Activated naive CD8-positive, alpha-beta T cell treated with anti-CD3 and anti-CD28 coated beads, Interleukin-2, amount 10 ng/mL, durations not matched to agents 7 days and 5 days (primary cell): ENCODE measurements at places on chromosomes 6 and 20. TPM values are rescaled to one million over a fixed set of nuclear protein-coding genes. Genes with fewer than 3 reads are reported as not detected.

DNA sequence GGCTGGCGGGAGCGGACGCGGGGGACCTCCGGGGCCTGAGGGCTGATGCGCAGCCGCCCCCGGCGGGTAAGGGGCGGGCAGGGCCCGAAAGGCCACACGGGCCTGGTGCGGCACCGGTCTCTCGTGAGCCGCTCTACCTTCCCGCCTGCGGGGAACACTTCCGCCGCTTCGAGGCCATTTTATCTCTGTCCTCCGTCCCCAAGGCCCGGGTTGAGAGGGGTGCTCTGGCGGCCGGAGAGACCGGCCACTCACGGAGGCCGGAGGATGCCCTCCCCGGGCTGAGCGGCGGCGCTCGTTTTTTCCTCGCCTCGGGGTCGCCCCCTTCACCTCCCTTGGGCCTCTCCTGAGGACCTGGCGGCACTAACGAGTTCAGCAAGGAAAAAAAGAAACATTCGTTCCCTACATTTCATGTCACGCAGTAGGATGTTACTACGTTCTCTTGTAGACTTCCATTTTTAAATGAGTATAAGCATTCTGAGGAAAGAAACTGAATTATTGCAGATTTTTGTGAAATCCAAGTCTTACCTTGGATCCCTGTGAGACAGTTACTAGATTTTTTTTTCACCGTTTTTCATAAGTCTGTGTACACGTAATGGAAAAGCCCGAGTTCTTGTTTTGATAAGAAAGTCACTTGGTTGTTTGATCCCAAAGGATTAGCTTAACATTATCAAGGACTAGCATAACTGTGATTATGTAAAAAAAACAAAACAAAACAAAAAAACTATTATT lies 575 bp downstream of the WTAP start:
- DNase-seq: no peak
- H3K4me1 ChIP-seq: peaks cover 33% of the 10 kb centered on the region
- no peaks in the 10 kb centered on the region for H3K27me3 ChIP-seq
- H3K27ac ChIP-seq: peak overlapping the region; percentile 92

DNA sequence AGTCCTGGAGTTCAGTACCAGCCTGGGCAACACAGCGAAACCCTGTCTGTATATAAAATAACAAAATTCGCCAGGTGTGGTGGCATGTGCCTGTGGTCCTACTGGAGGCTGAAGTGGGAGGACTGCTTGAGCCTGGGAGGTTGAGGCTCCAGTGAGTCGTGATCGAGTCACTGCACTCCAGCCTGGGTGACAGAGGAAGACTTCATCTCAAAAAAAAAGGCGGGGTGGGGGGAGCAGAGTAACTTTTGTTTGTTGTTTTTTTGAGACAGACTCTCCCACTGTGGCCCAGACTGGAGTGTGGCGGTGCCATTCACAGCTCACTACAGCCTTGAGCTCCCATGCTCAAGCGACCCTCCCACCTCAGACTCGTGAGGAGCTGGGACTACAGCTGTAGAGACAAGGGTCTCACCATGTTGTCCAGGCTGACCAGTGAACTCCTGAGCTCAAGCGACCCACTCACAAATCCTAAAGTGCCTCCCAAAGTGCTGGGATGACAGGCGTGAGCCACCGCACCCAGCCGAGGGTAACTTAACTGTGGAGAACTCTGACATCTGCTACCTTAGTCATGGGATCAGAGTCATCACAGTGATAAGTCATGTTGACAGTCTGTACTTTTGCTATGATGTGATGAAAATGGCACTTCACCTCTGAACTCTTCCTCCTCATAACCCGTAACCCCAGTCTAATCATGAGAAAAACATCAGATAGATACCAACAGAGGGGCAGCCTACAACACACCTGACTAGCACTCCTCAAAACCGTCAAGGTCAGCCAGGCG lies 16.5 kb downstream of the PEDS1 start:
- peak overlapping the region; percentile 20 for H3K27ac ChIP-seq
- no peak overlapping the region for H3K4me3 ChIP-seq
- peaks cover 2% of the 10 kb centered on the region for H3K4me1 ChIP-seq
- no peaks in the 10 kb centered on the region for H3K27me3 ChIP-seq
- H3K36me3 ChIP-seq: peaks cover 12% of the 10 kb centered on the region
- DNase-seq: no peak

COL11A2 gene
- 1.1 TPM for total RNA-seq

ZNF512B gene
- 15.4 TPM for total RNA-seq

DNA sequence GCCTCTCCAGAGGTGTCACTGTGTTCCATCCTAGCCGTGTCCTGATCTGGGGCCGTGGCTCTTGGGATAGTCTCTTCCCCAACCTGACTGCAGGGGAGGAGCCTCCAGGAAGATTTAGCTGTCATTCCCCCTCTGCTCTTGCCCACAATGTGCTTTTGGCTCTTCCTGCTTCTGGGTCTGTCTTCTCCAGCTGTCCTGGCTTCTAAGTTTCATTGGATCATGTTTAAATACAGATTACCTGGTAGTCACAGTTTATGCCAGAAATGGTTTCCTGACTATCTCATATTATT lies 139.1 kb downstream of the ZDHHC14 start:
- no peak overlapping the region for H3K4me3 ChIP-seq
- H3K27me3 ChIP-seq: no peaks in the 10 kb centered on the region
- H3K27ac ChIP-seq: no peak overlapping the region
- no peak for DNase-seq
- peaks cover 7% of the 10 kb centered on the region for H3K4me1 ChIP-seq

- peaks cover 4% of the 10 kb centered on the region for H3K27me3 ChIP-seq
- H3K27ac ChIP-seq: no peak overlapping the region
- no peak for DNase-seq
- H3K4me3 ChIP-seq: no peak overlapping the region
Measured at GRCh38 chr20:1841554-1842140, 53.6 kb upstream of the SIRPA start.

- no peaks in the 10 kb centered on the region for H3K27me3 ChIP-seq
- DNase-seq: no peak
- H3K4me1 ChIP-seq: peaks cover 9% of the 10 kb centered on the region
Measured at GRCh38 chr20:35387334-35387733, 24.4 kb downstream of the UQCC1 start.

DNA sequence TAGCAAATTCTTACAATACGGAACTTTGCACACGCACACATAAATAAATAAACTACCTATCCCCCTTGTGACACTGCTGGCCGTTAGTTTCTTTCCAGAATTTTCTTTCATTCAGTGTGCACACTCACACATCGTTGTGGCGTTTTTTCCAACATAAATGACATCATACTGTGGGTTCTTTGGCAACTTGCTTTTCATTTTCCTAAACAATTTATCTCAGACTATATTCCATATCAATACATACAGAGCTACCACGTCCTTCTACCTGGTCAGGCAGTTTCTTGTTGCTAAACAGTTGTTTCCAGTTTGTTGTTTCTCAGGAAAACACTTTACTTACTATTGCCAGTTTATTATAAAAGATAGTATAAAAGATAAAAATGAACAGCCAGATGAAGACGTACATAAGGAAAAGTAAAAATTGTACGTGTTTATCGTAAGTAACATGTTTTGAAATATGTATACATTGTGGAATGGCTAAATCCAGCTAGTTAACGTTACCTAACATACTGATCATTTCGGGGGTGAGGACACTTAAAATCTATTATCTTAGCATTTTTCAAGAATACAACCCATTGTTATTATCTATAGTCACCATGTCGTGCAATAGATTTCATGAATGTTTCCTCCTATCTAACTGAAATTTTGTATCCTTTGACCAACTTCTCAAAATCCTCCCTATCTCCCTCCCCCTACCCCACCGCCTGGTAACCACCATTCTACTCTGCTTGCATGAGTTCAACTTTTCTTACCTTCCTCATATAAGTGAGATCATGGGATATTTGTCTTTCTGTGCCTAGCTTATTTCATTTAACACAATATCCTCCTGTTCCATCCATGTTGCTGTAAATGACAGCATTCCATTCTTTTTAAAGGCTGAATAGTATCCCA lies 1.2 kb upstream of the TP53RK start:
- no peaks in the 10 kb centered on the region for H3K27me3 ChIP-seq
- peak overlapping the region; percentile 52 for H3K4me3 ChIP-seq

IRF4 gene
- total RNA-seq: 94.2 TPM

DNA sequence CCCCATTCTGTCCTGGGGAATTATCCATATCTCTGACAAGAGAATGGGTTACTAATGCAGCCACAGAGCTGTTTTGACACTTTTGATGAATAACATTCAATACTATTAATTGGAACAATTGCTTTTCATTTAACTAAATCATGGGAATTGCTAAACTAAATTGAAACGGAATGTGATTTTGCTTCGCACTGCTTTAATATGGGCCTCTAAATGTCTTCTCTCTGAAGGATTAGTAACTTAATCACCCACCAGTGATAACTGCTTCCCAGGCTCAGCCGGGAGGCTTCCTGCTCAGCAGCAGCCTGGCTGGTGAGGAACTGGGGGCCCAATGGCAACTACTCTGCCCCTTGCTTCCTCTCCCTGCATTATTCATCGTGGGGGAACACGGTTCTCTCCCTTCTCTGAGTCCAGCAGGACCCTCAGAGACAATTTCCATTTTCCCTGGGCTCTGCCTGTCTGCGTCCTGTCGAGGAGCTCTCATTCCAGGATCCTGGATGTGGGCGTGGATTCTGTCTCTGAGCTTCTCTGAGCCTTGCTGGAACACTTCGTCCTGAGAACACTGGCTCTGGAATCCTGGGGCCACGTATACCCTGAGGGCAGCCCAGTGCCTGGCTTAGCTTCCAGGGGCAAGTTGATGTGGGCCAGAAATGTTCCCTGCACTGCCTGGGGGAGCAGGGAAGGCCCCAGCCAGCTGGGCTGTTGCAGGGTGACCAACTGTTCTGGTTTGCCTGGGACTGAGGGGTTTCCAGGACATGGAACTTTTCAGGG lies 308.9 kb downstream of the DHX35 start:
- DNase-seq: no peak
- no peaks in the 10 kb centered on the region for H3K4me1 ChIP-seq
- no peak overlapping the region for H3K4me3 ChIP-seq
- no peaks in the 10 kb centered on the region for H3K36me3 ChIP-seq
- H3K27me3 ChIP-seq: no peaks in the 10 kb centered on the region
- H3K27ac ChIP-seq: no peak overlapping the region

- peaks cover 29% of the 10 kb centered on the region for H3K27me3 ChIP-seq
- no peak for DNase-seq
- H3K36me3 ChIP-seq: peaks cover 31% of the 10 kb centered on the region
- no peak overlapping the region for H3K4me3 ChIP-seq
- no peak overlapping the region for H3K27ac ChIP-seq
Measured at GRCh38 chr6:28226460-28226859, 1.4 kb downstream of the ZSCAN9 start.

KCNG1 gene
- total RNA-seq: not detected

- H3K4me1 ChIP-seq: peaks cover 16% of the 10 kb centered on the region
- no peak overlapping the region for H3K4me3 ChIP-seq
Measured at GRCh38 chr20:50282592-50283241, 92.1 kb downstream of the CEBPB start.

GRCh38 chr6:105850261-105851112 lies 235.6 kb upstream of the PRDM1 start:
- DNase-seq: no peak
- no peaks in the 10 kb centered on the region for H3K4me1 ChIP-seq
- no peaks in the 10 kb centered on the region for H3K36me3 ChIP-seq
- no peak overlapping the region for H3K4me3 ChIP-seq
- peaks cover 3% of the 10 kb centered on the region for H3K27me3 ChIP-seq

SLC12A5 gene
- 1.9 TPM for total RNA-seq

TSPYL4 gene
- 19.4 TPM for total RNA-seq
